Kidney glomerular epithelial cell (primary cell): ENCODE measurements at places on chromosomes 7 and 10.
A peak's percentile ranks its signal among the peaks of the same experiment; 100 is the strongest.

DNA sequence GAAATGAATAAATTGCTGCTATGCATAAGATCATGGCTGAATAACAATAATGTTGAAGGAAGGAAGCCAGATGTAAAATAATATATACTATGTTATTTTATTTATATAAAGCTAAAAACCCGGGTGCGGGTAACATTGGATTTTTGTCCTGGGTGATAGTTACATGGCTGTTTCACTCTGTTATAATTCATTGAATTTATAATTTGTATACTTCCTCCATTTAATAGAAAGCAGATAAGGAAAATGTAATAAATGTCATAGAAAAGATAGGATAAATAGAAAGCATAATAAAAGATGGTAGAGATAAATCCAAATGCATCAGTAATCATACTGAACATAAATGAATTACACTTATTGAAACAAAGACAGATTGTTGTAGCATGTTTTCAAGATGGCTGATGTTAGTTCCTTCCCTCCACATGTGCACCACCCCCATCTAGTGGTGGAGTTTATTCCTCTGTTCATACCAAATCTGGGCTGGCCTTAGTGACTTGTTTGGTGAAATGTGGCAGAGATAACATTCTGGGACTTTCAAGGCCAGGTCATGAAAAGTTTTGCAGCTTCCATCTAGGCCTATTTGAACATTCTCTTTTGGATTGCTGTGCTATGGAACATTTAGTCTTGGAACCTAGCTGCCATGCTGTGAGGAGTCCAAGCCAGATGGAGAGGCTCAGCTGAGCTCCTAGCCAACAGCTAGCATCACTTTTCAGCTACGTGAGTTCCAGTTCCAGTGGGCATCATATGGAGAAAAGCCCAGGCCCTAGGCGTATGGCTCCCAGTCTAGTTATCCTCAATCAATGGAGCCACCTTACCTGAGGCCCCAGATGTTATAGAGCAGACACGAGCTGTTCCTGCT, 46.9 kb downstream of the AHCYL2 start:
- DNase-seq: peak; percentile 62

DNA sequence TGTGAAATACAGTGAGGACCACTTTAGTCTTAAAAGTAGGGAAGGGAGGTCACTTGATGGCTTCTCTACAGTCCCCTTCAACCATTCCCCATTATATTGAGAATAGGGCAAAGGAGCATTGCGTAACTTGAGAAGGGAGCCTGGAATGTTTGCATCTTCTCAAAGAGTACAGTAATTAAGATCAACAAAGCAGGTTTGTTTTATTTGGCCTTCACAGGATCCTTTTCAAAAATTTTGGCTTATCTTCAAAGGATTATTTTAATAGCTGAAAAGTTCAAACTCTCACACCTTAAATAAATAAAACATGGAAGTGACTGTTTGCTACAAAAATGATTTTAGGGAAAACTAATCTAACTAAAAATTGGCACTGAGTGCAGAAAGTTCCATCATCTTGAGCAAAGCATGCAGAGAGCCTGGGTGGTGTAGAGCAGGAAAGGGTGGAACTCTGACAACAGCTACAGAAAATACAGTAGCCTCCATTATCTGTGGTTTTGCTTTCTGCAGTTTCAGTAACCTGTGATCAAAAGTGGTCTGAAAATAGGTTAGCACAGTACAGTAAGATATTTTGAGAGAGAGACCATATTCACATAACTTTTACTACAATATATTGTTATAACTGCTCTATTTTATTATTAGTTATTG, 214.0 kb downstream of the MDFIC start:
- DNase-seq: no peak

GRCh38 chr10:101832325-101832771, 11.3 kb downstream of the KCNIP2 start:
- DNase-seq: no peak

GRCh38 chr10:114492351-114493037, 88.2 kb upstream of the AFAP1L2 start:
- DNase-seq: no peak

DNA sequence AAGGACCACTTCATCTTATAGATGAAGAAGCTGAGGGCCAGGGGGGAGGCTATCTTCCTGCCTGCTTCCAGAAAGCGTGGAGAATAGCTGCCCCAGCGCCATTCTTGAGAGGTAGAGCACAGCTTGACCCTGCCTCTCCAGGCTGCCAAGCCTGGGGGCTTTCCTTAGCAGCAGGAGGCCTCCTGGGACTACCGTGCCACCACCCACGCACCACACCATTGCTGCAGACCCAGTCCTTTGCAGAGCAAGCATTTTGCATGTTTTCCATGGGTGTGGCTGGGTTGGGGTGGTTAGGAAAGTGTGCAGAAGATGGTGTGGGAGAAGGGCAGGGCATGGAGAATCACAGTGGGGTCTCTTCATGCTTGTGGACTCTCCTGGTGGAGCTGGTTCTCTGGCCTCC, 64.9 kb downstream of the TBXAS1 start:
- DNase-seq: no peak

DNA sequence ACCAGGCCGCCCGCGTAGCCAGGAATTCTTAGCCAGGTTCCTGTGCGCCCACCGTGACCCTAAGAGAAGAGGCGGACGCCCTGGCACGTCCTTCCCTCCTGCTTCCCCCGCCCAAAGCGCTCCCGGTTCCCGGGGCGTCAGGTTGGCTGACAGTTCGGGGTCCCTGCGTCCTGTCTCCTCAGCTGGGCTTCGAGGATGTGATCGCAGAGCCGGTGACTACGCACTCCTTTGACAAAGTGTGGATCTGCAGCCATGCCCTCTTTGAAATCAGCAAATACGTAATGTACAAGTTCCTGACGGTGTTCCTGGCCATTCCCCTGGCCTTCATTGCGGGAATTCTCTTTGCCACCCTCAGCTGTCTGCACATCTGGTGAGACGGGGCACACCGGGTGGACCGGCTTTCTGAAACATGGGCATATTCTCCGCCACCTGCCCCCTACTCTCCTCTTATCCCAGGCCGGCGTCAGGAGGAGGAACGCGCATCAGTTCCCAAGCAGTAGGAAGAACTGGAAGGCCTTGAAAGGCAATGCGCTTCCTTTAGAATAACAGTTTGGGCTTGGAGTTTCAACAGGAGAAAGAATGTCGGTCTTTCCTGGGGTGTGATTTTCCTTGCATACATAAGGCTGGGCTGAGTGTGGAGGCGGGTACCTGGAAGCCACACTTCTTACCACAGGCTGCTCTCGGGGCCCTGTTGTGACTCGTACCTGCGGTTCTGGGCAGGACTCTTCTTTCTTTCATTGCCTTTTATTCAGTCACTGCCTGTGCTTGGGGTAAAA, 728 bp downstream of the CAV2 start:
- DNase-seq: peak; percentile 72

DNA sequence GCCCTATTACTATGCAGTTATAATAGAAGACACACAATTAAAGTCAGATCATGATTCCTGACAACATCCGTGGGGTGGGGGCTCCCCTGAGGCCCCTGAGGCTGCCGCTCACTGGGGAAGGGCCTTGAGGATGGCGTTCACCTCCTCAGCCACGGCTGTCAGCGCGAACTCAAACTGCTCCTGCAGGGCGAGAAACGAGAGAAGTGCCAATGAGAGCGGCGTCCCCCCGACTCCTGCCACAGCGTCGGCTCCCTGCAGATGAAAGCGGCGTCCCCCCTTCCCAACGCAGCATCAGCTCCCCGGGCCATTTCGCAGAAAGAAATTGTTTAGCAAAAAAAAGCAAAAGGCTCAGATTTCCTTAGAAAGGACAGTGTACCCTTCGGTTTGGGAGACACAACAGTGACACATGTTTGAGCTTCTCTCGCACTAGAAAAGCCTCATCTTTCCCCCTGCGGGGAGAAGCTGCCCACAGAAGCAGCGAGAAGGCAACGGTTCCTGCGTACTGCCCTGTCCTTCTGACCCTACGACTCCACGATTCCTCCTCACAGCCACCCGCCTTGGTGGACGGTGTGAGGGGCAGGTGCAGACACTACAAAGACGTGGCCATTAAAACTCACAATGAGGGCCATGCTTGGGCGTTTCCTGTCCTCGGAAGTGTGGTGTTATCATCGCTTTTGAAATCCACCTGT, 203.9 kb downstream of the DNAJB6 start:
- no peak for DNase-seq

GRCh38 chr10:97974526-97975525, 55.6 kb downstream of the CRTAC1 start:
- no peak for DNase-seq

DNA sequence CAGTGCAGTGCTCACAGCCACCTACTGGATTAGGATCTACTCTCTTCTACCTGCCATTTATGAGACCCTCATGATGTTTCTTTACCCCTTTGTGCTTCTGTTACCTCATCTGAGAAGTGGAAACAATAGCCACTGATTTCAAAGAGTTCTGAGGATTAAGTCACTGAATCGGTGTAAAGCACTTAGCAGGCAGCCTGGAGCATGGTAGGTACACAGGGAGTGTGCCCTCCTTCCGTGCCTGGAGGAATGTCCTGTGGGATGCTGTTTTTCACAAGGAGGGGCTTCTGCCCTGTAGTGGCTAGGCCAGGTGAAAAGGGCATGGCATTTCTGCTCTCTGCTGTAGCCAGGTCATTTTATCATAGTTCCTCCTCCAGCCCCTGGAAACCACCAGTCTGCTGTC, 44.6 kb upstream of the C10orf120 start:
- DNase-seq: no peak

DNA sequence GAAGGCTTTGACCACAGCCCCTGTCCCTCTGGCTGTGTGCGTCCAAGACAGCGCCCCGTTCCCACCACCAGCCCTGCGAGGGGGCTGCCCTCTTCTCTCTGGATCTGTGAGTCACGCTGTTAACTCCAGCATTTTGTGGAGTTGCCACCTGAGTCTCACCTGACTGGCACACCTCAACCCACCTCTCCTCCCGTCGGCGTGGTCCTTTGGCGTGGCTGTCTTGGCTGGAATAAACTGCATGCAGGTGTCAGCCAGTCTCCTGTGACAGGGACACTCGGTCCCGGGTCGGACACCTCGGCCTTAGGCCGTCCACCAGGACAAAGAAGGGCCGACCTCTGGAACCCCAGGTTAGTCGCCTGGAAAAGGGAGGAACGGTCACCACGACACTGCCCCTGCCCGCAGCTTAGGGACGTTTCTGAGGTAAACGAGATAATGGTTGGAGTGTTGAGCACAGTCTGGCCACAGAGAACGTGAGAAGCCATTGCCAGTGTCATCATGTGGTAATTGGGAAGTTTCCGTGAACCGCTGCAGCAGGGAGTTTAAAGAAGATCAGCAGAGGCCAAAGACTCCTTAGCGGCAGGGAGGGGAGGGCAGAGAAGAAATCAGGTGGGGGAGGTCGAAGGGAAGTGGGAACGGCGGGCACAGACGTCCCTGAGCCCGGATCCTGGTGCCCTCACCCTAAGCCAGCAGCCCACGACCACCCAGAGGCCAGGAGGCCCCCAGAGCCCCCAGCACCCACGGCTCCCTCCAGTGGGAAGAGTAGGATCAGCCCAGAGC, 73.6 kb upstream of the FAM20C start:
- DNase-seq: no peak

DNA sequence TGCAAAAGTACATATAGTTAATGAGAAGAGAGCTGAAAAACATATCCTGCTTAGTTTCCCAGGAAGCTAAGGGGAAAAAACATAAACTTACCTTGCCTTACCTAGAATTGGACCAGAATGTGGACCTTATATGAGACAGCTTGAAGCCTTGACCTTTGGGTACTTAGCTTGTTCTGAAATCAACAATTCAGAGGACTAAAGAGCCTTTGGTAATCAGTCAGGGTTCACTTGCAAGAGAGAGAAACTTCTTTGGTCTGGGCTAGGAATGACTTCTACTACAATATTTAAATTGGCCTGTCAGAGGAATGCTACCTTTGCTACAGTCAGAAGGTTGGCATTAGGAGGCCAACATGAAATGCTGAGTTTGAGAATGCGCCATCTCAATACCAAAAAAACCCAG, 24.9 kb downstream of the SAMD8 start:
- peak; percentile 13 for DNase-seq

DNA sequence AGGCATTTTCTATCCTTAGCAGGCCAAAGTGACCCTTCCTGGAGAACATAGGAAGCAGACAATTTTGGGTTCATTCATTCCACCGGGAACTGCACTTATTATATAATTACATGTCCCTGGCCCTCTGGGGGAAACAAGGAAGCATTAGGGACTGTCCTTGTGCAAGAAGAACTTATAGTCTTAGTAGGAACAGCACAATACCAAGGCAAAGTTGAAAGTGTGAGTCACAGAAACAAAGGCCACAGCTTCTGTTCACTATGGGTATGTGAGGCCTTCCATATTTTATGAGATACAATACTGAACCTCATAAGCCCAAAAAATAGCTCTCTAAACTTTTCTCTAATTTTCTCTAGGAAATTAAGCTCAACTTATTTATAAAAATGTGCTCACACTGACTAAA, 18.4 kb upstream of the AKR1B10 start:
- DNase-seq: no peak

DNA sequence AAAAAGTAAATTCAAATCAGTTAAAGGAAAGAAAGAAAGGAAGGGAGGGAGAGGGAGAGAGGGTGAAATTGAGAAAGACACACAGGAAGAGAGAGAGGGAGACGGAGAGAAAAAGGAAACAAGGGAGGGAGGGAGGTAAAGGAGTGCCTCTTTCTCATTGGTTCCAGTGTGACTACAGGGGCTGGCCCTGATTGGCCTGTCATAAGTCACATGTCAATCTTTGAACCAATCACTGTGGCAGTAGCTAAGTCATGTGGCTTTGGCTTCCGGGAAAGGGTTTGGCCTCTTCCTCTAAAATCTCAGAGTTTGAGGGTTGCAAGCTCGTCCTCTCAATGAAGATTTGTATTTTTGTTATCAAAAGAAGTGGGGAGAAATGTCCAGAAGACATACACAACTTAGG, 150.2 kb downstream of the RAB11FIP2 start:
- no peak for DNase-seq

GRCh38 chr7:159028508-159029401, 115.9 kb downstream of the VIPR2 start:
- no peak for DNase-seq

DNA sequence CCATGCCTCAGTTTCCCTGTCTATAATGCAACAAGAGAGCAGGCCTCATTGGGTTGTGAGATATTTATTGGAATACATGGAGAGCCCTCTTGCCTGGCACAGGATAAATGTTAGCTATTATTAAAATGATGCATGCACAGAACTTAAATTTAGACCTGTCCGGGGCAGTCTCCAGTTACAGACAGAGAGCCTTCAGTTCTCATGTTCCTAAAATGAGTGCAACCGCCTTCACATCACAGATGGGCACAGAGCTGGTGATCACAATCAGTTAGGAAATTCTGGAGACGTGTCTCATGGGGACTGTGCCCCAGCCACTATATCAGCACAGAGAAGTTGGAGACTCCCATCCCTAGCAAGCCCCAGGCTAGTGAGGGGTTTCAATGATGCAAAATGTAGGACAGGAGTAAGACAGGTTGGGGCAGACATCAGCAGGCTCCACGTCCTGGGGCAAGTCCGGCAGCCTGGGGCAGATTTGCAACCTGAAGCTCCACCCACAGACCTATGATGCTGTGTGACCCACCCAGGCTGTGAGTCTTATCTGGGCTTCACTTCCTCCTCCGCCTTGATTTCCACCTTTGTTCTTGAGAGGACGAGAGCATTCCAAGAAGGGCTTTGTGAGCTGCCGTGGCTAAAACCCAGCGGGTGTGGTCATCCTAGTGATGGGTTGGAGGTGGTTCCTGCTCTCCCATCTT, 49.4 kb downstream of the CXCL12 start:
- no peak for DNase-seq
